ENCODE measurements at places on chromosomes 1 and 21. TPM values are rescaled to one million over a fixed set of nuclear protein-coding genes. Genes with fewer than 3 reads are reported as not detected.

CLDN17 gene
- not detected for total RNA-seq

ASB17 gene
- not detected for total RNA-seq

OPRD1 gene
- total RNA-seq: 0.37 TPM

ITLN1 gene
- total RNA-seq: not detected

MMP23B gene
- total RNA-seq: 4.2 TPM

ERICH3 gene
- total RNA-seq: not detected

NUAK2 gene
- 56.2 TPM for total RNA-seq

CD1E gene
- total RNA-seq: not detected

- no peak for DNase-seq
These were observed 668 bp upstream of the PADI4 start for GRCh38 chr1:17307329-17307728.

GRCh38 chr1:2258996-2259395 lies 30.9 kb downstream of the SKI start:
- no peak for DNase-seq

GRCh38 chr1:233722212-233722979 lies 108.5 kb downstream of the KCNK1 start:
- DNase-seq: no peak

GRCh38 chr1:70671006-70671405 lies 259.9 kb downstream of the CTH start:
- DNase-seq: peak; percentile 13

GRCh38 chr1:64268653-64269557 lies 65.5 kb downstream of the UBE2U start:
- peak; percentile 88 for DNase-seq

GRCh38 chr1:30337324-30337620 lies 386.1 kb downstream of the MATN1 start:
- no peak for DNase-seq
